Epithelial cell of esophagus (primary cell): ENCODE measurements at places on chromosomes 1 and 21.
A peak's percentile ranks its signal among the peaks of the same experiment; 100 is the strongest.

DNA sequence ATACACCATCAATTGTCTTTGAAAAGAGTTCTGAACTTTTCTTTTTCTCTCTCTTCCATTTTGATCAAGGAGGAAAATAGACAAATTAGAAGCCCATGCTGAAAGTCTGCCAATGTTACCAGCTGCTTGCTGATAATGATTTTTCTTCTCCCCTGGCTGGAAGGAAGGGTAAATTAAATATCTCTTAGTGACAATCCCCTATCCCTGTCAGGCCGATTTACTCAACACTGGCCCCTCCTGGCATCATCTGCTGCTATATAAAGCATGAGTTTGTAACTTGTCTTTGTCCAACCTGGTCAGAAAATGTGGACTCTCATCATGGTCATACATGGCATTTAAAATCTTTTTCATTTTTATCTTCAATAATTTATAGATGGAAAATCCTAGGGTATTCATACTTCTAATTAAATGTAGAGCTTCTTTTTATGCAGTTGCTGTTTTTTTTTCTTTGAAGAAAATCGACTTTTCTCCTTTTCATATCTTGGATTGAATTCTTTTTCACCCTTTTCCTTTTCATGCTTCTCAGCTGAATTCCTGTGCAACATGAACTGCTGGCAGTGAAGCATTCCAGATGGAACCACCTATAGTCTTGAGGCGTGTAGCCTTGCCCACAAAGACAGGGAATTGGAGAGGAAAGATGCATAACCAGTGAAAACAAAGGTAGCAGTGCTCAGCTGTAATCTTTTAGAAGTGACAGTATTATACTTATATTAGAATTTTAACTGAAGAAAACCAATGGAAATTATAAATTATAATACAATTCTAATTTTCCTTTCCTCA, 214.7 kb upstream of the PTGFR start:
- DNase-seq, result no peak

DNA sequence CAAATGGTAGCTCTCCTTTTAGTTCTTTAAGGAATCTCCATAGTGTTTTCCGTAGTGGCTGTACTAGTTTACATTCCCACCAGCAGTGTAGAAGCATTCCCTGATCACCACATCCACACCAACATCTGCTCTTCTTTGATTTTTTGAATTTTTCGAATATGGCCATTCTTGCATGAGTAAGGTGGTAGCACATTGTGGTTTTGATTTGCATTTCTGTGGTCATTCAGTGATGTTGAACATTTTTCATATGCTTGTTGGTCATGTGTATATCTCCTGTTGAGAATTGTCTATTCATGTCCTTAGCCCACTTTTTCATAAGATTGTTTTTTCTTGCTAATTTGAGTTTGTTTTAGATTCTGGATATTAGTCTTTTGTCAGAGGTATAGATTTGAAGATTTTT, 84.6 kb upstream of the B3GALT2 start:
- peak; percentile 41 for DNase-seq

DNA sequence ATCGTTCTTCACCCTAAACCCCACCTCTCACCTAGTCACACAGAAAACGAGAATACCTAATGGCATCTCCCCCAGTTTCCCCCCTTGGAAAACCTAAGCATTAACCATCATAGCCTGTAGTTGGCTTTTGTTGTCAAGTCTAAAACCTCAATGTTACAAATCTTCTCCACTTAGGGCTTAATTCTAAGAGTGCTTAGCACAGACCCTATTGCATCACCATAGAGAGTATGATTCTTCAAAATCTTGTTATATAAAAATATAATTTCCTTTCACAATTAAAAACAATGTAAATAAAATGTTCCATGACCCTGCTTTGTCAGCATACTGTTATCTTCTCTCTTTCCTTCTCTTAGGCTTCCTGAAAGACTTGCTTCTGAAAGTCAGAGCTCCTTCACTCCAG, 263.2 kb upstream of the RGS18 start:
- DNase-seq, result no peak

DNA sequence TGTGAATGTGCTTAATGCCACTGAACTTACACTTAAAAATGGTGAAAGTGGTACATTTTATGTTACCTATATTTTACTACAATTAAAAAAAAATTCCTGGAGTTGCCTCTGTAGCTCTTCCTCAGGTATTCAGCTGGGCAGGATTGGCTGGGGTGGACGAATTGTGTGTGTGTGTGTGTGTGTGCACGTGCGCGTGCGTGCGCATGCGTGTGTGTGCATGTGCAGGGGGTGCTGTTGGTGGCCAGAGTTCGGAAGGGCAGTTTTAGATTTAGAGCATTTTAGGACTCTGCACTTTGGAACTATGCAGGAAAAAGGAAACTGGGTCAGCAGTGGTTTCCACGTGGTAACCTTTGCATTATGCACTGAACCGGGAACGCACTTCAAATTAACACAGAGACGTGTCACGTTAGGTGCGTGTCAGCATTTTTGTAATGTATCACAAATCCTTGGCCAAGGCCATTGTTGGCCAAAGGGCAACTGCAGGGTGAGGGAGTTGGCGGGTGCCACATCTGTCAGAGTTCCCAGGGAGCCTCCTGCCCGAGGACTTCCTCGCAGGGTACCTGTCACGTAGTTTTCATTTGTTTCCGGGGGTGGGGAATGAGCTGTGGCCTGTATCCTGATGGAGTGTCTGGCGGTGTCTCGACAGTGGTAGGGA, 312.8 kb downstream of the CAMTA1 start:
- no peak for DNase-seq

DNA sequence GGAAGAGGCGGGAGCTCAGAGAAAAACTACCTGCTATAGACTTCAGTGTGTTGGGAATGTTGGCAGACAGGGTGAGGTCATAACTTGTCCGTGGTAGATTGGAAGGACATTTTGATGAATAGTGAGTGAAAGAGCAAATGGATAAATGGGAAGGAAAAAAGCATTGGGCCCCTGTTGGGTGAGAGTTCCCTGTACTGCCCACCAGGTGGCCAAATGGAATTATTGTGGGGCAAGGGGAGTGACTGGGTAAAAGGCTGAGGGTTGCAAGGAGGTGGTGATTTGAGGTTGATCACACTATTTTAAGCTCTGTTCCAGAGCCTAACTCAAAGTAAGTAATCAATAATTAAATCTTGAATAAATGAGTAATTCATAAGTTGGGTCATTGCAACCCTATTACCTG, 60.4 kb downstream of the MRPS6 start:
- no peak for DNase-seq

- DNase-seq, result peak; percentile 80
Measured at GRCh38 chr1:86567878-86568277, 21.0 kb downstream of the CLCA4 start.

DNA sequence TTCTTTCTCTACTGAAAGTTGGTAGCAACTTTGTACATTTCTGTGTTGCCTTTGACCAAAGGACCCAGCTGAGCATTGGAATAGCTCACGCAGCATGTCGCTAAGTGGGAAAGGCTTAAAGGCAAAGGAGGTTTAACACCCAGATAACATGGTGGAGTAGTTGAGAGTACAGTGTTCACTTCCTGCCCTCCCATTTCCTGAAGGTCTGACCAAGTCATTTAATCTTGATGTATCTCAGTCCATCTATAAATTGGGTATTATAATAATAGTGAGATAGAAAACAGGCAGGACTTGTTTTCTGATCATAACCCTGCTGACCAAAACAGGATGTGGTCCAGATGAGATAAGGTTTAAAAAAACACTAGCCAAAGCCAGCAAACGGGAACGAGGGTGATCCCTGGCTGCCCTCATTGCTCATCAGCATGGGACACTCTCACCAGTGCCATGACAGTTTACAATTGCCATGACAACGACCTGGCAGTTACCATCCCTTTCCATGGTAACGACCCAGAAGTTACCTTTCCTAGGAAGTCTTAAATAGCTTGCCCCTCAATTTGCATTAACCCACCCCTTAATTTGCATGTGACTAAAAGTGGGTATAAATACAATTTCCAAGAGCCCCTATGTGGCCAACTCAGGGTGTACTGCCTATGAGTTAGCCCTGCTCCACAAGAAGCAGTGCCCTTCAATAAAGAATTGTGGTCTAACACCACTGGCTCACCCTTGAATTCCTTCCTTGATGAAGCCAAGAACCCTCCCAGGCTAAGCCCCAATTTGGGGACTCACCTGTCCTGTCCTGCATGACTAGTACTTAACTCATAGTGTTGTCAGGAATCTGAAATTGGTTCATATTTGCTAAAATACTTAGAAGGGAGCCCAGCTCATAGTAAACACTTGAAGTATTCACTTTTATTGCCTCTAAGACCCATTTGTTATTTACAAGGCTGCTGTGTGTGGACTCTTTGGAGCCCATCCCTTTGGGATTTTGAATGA, 28.4 kb upstream of the FHAD1 start:
- DNase-seq, result no peak

DNA sequence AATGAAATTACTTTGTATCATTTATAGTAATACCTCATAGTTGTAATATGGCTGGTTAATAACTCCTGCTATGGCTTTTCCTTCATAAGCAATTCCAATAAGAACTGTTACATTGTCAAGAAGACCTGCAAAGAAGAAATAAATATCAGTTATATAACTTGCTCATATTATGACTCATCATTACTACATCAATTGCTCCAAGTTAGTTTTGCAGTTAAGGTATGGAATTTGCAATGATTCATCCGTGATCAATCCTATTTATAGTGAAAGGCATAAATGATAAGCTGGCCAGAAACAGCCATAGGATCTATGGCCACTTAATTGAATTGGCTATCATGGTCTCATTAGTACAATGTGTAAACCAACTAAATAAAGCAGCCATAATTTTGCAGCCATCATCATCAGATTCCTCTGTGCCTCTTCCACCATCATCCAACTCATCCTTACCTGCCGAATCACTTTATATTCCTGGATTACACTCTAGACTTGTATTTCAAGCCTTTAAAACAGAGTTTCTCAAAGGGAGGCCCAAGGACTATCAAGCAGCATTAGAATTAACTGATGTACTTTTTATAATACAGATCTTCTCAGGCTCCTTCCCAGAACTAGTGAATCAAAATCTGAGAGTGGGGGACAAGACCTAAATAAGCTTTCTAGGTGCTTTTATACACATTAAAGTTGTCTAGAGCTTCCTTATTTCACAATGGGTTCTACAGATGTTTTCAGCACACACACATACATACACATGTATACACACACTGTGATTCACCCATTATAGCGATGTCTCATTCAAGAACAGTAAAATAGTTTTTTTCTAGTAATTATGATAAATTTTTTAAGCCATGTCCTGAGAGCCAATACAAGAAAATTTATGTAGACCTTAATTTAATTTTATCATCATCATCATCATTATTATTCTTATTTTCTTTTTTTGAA, 21.2 kb upstream of the EPRS1 start:
- DNase-seq, result peak; percentile 74

GRCh38 chr1:6399294-6399693, 5.7 kb upstream of the ACOT7 start:
- no peak for DNase-seq

DNA sequence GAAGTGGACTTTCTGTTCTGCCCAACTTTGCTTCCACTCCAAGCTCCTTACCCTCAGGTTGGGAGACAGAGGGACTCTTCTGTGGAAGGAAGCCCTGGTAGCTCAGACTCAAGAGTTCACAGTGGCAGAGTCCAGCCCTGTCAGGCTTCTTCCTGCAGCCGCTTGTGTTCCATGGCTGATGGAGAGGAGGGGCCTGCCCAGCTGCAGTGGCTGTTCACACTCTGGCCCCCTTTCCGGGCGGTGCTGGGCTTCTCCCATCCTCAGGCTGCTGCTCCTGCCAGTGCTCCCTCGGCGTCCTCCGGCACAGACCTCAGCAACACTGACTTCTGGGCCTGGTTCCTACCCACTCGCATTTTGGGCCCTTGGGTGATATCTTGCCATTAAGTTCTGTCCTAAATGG, 4.0 kb downstream of the KRTAP10-1 start:
- no peak for DNase-seq

DNA sequence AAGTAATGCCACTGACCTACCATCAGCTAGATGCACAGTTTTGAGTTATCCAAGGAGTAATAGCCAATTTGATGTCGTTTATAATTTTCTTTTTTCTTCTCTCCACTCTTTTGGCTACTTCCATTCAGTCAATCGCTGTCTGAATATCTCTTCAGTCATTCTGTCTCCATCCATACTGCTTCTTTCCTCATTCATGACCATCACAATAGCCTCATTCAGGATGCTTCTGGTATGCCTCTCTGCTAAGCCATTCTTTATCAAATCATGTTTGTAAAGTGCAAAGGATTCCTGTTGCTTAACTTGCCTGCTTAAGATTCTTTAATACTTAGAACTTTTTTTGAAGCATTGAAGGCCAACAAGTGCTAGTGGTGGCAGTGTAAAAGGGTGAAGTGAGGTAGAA, 20.2 kb downstream of the TYW3 start:
- DNase-seq, result no peak
